CD4-positive, alpha-beta T cell treated with Interferon alpha-2 for 1 hour (primary cell): ENCODE measurements at places on chromosomes 16 and 17.

GRCh38 chr16:70685061-70685937, 554 bp downstream of the MTSS2 start:
- no peak for DNase-seq

DNA sequence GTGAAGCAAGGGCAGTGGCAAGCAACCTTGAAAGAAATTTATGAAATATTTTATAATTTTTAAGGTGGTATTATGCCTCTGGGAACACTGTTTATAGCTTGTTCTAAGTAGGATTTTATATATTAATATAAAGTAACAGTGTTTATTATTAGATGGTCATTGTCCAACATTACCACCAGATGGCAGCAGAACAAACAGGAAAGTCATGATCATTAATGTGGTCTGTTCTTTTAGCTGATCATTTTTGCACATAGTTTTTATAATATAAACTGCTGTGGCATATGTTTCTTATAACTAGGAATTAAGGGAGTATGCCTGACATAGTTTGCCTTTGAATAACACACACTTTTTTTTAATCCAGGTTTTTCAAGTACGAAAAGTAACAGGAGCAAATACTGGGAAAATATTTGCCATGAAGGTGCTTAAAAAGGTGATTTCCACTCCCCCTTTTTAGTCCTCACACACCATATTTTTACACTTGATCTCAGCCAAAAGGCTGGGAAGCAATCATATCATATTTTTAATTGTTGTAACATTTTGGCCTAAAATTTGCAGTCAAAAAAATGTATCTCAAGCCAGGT, 21.4 kb downstream of the RPS6KB1 start:
- peak; percentile 8 for DNase-seq

DNA sequence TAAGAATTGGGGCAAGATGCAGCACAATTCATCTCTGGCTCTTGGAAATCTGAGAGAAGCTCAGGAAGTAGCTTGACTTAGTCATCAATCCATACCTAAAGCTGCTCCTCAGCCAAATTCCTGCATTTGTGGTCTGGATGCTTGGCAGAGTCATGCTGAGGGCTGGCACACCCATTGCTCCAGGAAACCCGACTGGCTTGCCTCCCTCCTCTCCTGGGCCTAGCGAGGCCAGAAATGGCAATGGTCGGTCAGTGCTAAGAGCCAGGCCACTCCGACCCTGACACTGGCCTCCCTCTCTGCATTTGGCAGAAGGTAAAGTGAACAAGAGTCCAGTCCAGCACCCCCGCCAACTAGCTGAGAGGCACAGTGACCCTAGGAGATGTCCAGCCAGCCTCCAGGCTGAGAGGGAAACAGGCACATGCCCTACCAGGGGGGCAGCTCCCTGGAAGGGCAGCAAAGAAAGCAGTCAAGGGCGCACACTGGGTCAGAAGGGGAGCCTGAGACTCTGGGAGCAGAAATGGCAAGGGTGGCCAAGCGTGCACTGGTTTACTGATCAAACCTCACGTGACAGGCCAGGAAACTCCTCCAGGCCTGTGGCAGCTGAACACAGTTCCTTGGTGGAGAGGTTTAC, 10.0 kb downstream of the POLDIP2 start:
- DNase-seq, result no peak

- peak; percentile 44 for DNase-seq
These were observed 28.8 kb downstream of the DYNLRB2 start for GRCh38 chr16:80569440-80570105.

DNA sequence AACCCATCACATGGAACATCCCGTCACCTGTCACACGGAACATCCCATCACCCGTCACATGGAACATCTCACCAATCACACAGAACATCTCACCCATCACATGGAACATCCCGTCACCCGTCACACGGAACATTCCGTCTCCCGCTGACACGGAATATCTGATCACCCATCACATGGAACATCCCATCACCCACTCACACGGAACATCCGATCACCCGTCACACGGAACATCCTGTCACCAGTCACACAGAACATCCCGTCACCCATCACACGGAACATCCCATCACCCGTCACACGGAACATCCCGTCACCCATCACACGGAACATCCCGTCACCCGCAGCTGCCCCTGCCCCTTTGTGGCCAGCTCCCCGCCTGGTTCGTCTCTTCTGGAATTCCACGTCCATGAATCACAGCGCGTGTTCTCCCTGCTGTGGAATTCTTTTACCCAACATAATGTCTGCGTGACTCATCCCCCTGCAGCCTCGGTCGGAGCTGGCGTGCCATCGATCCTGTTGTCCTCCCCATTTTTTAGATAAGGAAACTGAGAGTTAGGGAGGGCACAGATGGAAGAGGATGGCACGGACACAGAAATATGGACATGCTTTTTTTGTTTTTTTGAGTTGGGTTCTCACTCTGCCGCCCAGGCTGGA, 5.6 kb downstream of the CPNE7 start:
- no peak for DNase-seq

DNA sequence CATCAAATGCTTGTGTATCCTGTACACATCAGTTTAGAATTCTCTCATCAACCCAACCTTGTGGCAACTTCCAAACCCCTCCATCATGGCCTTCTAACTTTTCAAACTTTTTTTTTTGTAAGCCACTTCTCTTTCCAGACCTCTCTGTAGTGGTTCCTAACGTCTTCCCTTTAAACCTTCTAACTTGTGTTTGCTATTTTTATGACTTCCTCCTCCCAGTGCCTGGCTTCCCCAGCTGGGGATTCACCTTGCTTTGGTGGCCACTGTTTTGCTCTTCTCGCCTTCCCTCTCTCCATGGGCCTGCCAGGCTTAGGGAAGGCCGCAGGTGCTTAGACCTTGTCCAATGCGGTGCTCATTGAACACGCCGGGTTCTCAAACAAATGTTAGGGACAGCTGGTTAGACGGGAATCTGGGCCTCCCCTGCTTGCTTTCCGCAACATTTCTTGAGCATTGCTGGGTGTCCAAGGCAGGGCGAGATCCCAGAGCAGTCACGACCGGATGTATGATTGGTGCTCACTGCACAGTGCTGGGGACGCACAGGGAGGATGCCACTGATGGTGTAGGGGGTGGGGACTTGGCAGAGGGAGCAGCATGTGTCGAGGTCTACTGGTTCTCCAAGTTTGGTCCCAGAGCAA, 1.1 kb upstream of the XYLT2 start:
- no peak for DNase-seq

- no peak for DNase-seq
These were observed 9.9 kb downstream of the CAPNS2 start for GRCh38 chr16:55576384-55576783.

- peak; percentile 30 for DNase-seq
These were observed 30.0 kb downstream of the SNN start for GRCh38 chr16:11698271-11698689.

DNA sequence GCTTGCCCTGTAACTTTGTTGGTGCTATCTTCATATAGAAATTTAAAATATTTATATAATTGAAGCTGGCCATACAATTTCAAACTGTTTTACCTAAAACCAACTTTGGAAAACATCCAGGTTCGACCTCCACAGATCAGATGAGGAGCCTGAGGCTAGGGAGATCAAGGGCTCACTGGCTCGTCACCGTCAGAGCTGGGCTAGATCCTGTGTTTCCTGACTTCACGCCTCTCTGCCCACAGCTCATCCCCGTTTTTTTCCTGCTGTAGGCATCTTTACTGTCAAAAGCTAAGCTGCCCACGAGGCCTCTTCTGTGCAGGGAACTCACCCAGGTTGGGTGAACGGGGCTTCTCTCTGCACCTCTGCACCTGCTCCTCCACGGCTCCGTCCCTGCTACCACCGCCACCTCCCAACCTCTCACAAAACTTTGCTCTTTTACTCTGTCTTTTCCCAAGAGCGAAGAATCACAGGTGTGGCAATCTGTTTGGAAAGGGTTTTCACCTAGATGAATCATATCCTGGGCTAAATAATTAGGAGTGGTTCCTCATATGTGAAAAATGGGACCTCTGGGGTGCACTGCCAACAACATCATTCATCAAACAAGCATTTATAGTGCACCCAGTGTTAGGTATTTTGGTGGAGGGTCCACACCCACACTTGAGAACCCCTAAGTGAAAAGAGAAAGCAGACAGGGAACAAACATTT, 24.8 kb upstream of the KDM6B start:
- no peak for DNase-seq

DNA sequence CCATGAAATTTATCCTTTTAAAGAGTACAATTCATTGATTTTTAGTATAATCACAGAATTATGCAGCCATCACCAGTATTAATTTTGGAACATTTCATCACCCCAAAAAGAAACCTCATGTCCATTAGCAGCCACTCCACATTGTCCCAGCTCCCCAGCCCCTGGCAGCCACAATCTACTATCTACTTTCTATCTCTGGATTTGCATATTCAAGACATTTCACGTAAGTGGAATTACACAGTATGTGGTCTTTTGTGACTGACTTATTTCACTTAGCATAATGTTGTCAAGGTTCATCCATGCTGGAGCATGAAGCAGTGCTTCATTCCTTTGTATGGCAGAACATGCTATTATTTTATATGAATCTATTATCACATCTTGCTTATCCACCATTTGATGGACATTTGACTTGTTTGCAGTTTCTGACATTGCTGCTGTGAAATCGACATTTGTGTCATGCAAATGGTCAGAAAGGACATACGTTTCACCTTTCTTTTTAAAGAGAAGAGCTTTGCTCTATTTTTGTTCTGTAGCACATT, 10.7 kb downstream of the METTL9 start:
- DNase-seq, result no peak

GRCh38 chr16:24156777-24157176, 99.4 kb upstream of the CACNG3 start:
- DNase-seq, result no peak

- DNase-seq, result peak; percentile 26
These were observed 852 bp upstream of the HELZ start for GRCh38 chr17:67245694-67246402.

DNA sequence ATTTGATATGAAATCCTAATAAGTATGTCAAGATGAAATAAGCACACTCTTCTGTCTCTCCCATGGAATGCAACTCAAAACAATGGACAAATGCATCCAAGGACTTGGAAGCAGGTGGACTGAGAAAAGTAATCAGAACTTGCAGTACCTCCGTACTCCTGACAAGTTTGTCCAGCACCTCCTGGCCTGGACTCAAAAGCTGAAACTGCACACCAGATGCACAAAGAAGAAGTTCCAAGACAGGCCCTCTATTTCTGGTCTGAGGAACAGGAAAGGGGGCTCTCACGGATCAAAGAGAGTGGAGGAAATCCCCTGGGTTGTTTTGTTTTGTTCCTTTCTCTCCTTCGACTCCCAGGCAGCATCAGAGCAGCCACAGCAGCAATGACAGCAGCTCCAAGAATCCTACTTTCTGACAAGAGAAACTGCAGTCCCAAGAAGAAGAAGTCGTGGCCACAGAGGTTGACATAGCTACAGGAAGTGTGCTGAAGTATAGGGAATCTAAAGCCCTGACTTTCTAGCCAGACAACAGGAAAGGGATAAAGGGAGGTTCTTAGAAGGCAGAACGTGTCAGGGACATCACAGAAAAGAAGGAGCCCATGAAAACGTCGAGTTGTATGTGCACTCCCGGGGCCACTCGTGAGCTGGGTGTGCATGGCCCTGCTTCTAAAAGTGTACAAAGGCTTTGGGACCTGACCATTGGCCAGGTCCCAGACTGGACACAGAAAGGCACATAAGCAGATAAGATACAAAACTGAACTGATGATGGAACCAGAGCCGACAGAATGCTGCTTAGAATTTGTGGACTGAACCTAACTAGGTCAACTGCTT, 29.3 kb downstream of the AKAP10 start:
- DNase-seq, result no peak

GRCh38 chr17:49821916-49822315, 26.0 kb downstream of the TAC4 start:
- DNase-seq, result no peak

- DNase-seq, result no peak
These were observed 74.7 kb downstream of the KLHDC4 start for GRCh38 chr16:87690911-87691685.

- no peak for DNase-seq
These were observed 5.1 kb upstream of the CD68 start for GRCh38 chr17:7574176-7574953.

DNA sequence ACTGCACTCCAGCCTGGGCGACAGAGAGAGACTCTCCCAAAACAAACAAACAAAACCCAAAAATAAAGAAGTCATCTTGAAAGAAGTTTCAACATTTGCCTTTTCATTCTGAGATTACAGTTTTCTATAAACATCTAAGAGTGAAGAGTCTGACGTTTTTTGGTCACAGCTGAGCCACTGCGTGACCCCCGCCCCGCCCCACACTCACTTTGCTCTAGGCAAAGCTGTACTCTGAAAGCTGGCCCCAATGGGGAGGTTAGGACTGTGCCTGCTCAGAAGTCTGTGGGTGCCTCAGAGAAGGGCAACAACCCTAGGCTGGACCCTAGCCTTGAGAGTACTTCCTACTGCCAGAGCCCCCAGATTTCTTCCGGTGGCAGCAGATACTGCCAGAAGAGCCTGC, 19.3 kb downstream of the CYB5D2 start:
- DNase-seq, result no peak

DNA sequence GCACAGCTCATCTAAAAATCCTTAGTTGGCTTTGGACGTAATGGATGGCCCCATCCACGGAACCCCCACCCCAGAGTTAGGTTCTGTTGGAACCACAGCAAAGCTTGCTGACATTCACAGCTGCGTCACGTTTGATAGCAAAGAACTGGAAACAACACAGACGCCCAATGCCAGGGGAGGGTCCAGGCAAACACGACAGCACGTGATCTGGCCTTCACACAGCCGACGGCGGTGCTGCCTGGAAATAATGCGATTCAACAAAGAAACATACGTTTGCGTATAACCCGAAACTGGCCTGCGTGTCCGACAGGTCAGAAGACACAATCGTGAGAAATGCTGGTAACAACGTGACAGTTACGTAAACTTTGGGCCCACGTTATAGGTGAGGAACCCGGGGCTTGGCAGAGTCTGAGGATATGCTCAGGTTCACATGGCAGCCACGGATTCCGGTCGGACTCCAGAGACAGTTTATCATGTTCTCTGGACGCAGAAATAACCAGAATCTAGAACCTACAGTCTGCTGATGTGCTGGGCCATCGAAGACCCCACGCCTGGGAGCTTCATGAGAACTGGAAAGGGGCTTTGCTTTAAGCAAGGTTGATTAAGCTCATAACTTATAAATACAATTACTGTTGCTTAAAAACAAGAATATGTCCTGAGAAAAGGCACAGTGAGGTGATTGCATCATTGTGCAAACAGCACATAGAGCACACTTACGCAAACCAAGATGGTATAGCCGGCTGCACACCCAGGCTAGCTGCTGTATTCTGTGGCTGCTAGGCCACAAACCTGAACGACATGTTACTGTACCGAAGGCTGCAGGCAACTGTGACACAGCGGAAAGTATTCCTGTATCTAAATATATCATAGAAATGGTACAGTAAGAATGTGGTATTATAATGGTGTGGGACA, 70.4 kb downstream of the RPH3AL start:
- no peak for DNase-seq

- DNase-seq, result no peak
These were observed 34.6 kb downstream of the PHLPP2 start for GRCh38 chr16:71689901-71690300.

GRCh38 chr17:55660178-55660886, 62.3 kb downstream of the TMEM100 start:
- DNase-seq, result no peak

GRCh38 chr16:85562093-85562786, 50.9 kb upstream of the GSE1 start:
- no peak for DNase-seq
